8988T (cell line): ENCODE measurements at places on chromosomes 4 and X.

GRCh38 chr4:153398713-153399112 lies 54.2 kb downstream of the MND1 start:
- no peak for DNase-seq

- DNase-seq, result no peak
Measured at GRCh38 chr4:184267673-184268583, 50.3 kb upstream of the ENPP6 start.

GRCh38 chr4:22233230-22233629 lies 282.6 kb downstream of the ADGRA3 start:
- no peak for DNase-seq

- DNase-seq, result no peak
Measured at GRCh38 chr4:140995058-140995457, 138.2 kb downstream of the RNF150 start.

DNA sequence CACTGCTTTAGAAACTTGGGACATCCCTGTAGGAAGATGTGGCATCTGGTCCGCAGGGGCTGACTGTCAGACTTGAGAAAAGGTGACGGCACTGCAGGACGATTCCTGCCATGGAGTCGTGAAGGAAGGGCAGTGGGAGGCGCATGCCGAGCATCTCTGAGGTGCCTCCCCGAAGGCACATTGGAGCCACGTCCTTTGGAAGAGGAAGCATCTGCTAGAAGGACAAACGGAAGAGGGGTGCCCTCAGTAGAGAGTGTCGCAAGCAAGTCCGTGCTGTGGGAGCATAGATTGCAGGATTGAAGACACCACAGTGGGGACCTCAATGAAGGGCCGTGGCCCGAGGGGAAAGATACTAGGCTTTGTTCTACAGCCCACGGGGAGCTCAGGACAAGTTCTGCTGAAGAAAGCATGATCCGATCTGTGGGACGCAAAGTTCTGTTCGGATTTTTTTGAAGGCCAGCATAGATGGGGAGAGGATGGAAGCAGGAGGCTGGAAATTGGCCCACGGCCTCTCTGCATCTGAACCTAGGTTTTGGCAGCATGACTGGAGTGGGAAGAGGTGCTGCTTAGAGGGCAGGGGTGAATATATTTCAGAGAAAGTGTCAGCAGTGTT lies 24.2 kb upstream of the HELT start:
- no peak for DNase-seq

DNA sequence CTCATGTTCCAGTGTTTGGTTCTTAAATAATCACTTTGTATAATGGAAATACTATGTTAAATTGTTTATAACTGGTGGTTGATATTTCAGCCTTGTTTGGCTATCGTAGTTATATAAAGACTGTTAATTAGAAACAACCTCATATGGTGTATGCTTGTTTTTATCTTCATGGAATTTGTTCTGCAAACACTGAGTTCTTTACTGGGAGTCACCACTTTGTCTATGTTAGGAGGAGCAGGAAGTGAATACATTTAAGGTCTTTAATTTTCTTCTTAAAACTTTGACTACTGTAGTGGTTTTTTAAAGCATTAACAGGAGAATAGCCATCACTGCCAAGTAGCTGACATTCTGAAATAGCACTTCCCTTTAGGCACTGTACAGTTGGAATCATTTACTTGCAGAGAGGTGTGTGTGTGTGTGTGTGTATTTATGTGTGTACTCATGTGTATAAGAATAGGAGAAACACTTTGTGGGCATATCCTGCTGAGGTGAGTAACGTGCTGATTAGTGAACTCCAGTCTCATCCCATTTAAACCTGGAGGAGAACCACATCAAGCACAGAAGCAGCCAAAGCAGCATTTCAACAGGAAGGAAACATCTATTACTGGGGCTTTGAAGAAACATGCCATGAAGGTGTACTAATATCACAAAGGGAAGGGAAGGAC lies 37.8 kb downstream of the TET2 start:
- no peak for DNase-seq

DNA sequence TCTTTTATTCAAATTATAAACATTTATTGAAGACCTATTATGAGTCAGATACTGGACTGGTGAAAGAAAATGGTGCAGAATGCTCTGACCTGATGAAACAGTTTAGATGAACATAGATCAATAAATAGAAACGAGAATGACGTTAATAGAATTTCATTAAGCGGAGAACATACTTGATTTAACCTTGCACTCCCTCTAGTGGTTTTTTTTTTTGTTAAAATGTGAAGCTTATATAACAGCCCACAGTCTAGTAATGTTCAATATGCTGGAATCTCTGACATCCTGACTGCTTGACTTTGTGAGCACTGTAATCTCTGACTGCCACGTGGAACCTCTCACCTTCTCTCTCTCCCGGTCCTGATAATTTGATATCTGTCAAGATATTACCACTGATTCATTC lies 32.3 kb downstream of the HDAC8 start:
- DNase-seq, result no peak

DNA sequence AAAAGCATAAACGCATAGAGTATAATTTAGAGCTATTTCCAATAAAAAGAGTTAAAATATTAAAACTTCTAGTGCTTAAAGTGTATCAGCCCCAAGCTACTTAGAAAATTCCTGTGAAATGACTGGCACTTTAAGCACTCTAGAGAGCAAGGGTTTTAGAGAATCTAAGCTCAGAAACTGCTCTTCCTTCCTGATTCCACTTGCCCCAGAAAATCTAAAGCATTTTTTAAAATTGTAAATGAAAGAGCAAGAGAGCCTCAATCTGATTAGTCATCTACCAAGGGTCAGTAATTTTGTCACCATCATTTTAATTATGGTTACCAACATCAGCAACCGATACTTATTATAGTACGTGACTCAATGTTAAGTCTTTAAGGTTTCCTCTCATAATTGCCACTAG lies 25.0 kb downstream of the CTPS2 start:
- DNase-seq, result no peak

DNA sequence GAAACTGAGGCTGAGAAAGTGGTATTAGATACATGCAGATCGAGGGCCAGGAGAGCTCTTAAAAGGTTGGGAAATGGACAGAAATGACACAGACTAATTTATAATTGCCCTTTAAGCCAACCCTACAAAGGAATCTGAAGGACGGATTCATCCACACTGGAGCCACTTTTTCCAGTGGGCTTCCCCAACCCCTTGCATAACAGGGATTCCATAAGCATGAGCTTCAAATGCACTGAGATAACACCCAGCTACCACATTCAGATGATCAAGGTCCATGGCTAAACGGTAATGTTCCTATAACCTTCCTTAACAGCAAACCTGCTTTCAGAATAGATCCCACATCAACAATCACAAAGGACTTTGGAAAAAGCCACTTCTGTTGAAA lies 34.2 kb downstream of the PLAC1 start:
- DNase-seq, result no peak

GRCh38 chr4:27009539-27009938 lies 148.9 kb downstream of the STIM2 start:
- no peak for DNase-seq

- no peak for DNase-seq
Measured at GRCh38 chrX:1386338-1387127, 5.4 kb downstream of the SLC25A6 start.

DNA sequence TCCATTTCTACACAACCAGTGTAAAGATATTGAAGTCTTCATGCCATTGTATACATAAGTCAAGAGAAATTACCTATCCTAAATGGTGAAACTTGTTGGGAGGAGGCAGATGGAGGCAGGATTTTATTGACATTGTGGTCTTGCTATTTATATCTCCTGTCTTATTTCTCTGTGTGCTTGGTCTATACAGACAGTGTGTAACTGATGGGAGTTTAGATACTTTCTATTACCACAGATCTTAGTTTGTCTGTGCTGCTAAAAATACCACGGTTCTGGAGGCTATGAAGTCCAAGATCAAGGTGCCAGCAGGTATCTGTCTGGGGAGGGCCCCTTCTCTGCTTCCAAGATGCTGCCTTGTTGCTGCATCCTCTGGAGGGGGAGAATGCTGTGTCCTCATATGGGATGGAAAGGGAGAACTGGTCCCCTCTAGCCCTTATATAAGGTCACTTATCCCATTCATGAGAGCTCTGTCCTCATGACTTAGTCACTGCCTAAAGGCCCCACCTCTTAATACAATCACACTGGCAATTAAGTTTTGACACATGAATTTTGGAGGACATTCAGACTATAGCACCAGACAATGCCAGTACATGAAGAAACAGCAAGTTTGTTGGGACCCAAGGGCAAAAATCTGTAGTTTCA lies 62.4 kb downstream of the SYNPO2 start:
- no peak for DNase-seq

- DNase-seq, result no peak
Measured at GRCh38 chr4:109472343-109472761, 38.7 kb downstream of the SEC24B start.

DNA sequence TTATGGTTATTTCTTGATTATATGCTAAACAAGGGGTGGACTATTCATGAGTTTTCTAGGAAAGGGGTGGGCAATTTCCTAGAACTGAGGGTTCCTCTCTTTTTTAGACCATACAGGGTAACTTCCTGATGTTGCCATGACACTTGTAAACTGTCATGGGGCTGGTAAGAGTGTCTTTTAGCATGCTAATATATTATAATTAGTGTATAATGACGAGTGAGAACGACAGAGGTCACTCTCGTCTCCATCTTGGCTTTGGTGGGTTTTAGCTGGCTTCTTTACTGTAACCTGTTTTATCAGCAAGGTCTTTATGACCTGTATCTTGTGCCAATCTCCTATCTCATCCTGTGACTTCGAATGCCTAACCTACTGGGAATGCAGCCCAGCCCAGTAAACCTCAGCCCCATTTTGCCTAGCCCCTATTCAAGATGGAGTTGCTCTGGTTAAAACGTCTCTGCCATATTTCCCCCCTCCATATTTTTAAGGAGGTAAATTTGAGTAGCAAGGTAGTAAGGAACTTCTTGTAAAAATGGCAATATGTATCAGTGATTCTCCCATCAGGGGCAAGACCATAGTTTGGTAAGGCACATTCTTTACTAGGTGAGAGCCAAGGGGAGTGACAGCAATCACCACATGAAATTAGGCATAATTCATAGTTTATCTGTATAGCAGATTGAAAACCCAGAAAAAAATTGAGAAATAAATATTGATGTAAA lies 2.6 kb downstream of the CXCL2 start:
- DNase-seq, result no peak

DNA sequence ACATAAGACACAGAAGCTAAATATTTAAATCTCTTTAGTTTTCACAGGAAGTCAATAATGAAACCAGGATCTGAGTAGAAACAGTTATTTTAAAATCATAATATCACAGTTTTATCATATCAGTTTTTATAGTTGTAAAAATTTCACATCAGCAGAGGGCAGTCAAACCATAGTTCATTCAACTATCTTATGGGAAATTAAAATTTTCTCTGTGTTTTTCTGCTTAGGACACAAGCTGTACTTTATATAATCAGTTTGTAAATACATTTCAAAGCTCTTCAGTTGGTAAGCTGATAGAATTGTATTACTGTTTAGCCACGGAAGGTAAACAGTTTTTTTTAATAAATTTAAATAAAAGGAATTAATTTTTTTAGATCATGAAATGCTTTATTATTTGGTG lies 204.8 kb upstream of the NUDT6 start:
- no peak for DNase-seq

DNA sequence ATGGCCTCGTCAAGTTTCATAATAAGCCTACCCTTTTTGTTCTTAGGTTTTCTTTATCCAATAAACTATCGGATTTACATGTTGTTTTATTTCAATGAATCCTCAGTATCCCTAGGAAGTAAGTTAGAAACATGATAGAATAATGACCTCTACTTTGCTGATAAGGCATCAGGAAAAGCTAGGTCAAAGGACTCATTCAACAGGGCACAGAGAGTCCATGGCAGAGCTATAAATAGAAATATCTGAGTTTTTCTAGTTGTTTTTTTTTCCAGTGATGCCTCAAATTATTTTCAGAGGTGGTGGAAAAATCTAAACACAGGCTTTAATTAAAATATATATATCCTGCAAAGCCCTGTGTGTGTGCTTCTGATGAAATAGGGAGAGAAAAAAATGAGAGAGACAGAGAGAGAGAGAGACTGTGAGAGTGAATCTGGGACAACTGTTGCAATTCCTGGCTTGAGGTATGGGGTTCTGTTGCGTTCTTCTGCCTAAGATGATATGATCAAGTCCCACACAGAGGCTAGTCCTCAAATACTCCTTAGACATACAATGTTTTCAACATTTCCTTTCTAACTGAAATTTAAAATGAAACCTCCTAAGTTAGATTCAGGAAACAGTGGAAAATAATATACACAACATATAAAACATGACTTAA lies 139.9 kb downstream of the HDX start:
- no peak for DNase-seq

DNA sequence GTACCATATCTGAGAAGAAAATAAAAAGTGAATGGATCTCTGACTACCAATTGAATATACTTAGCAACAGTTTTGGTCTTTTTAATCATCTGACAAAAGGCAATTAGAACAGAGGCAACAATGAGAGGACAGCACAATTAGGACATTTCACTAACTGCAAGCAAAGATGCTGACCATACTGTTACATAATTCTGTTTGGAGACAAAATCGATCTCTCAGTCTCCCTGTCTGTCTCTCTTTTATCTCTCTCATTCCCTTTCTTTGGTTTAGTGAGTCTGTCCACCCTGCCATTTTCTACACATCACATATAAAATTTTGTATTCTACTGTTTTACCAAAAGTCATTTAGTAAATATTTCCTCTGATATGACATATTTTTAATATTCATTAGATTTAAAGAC lies 2.2 kb upstream of the AFM start:
- no peak for DNase-seq

- no peak for DNase-seq
Measured at GRCh38 chrX:103376979-103377324, 614 bp downstream of the BEX3 start.

- DNase-seq, result no peak
Measured at GRCh38 chrX:110104078-110104477, 101.2 kb downstream of the TMEM164 start.

DNA sequence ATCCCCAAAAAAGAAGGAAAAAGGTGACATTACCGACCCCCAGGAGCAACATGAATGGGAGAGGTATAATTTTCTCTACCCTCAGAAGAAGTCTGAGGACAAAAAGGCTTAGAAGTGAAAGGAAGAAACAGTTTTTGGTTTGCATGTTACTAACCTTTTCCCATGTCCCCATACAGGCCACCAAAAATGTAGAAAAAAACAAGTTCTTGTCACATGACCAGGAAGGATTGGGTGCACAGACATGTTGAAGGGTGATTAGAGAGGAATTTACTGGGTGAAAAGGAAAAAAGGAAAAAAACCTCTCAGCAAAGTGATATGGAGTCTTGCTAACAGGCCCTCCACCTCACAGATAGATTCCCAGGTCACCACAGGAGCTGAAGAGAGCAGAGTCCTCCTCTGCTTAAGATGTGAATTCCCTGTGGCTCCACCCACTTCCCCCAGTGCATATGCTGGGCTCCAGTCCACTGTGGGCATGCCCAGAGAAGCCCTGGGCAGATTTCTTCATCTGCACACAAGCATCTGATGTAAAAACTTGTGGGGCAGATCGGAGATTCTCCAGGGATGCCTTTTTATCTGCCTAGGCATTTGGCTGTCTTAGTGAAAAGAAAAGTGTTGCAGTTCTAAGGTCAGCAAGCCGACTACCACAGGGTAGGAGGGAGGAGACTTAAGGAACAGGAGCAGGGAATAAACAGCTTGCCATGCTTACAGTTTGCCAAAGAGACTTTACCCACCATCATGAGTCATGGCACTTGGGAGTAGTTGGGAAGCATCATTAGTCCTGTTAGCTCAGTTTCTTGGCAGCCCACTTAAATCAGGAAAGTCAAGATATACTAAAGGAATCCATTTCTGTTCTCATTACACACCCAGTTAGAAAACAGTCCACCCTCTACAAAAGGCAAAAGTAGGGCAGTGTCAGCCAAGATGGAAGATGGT lies 25.0 kb upstream of the PASD1 start:
- no peak for DNase-seq
